Cerebellum (tissue), 4 donors: ENCODE measurements at places on chromosomes 7 and 10. TPM values are rescaled to one million over a fixed set of nuclear protein-coding genes. Genes with fewer than 3 reads are reported as not detected.

DNA sequence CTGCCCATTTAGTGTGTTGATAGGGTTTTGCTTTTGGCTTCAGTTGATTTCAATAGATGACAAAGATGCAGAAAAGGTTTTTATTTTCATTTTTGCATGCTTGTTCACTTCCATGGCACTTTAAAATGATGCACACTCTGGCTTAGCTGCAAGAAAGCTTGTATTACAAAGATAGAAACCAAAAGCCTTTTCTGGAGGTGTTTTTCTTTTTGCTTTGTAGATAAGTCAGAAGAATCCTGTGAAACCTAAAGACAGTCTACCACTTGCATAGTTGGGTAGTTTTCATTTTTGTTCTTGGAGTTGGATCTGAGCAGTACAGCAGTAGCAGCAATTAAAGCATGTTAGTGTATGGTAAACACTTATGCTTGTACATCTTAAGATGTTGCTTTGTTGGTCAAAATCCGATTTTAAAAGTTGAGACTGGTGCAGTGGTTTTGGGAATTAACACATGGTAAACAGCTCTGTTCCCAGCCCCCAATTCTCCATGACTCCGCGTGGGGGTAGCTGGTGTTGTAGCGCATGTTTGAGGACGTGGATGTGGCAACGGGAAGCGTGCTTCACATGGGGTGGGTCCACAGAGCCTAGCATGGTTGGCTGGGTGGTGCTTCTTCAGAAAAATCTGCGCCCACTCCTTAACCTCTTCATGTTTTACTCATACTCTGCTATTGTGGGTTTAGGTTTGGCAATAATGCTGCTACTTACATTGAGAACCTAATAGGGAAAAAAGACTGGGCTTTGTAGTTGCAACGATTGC is 19.8 kb downstream of the CCNY start:
- DNase-seq: no peak

- DNase-seq: no peak
Observed at GRCh38 chr10:24701447-24701846, 22.2 kb downstream of the ARHGAP21 start.

DNA sequence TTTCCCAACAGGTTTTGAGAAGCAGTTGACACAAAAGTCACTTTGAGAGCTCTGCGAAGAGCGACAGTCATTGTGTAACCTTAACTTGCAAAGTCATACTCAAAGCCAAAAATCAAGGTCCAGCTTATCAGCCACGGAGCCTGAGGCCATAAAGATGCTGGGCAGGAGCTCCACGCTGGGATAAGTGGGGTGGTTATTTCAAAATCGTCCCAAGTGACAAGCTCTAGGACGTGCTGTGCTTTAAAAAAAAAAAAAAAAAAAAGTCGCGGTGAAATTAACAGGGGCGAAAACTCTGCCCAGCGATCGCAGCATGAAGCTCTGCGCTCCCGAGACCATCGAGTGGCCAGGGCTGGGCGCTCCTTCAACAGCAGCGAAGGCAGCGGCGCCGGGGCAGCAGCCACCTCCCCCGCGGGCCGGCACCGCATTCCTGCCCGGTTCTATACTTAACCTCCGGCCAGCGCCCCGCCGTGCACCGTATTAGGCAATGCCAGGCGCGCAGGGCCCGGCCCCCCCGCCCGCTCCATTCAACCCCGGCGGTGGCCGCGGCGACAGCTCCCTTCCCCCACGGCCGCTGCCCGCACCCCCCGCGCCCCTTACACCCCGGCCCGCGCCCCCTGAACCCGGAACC is 657 bp downstream of the HACD1 start:
- peak; percentile 67 for DNase-seq

DNA sequence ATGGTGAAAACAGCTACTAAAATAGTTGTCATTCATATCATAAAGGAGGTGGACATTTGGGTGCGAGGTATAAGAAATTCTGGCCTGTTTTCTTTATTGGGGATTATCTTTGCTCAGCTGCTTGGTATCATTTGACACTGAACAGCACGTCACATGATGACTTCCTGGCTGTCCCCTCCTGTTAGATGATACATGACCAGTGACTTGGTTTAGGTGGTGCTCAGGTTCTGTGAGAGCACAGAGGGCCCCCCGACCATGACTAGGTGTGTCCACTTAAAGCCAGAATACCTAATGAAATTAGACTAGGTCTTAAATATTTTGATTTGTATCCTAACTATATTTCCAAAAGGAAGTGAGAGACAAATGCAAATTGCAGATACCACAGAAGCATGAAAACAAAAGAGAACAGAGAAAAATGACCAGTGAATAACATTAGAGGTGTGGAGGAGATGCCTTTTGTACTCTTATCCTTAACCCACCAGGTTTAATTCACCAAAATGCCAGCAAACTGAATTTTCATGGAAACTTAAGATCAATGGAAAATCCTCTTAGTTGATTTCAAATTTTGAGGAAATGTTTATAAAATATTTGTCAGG is 50.6 kb upstream of the GJD4 start:
- no peak for DNase-seq

DNA sequence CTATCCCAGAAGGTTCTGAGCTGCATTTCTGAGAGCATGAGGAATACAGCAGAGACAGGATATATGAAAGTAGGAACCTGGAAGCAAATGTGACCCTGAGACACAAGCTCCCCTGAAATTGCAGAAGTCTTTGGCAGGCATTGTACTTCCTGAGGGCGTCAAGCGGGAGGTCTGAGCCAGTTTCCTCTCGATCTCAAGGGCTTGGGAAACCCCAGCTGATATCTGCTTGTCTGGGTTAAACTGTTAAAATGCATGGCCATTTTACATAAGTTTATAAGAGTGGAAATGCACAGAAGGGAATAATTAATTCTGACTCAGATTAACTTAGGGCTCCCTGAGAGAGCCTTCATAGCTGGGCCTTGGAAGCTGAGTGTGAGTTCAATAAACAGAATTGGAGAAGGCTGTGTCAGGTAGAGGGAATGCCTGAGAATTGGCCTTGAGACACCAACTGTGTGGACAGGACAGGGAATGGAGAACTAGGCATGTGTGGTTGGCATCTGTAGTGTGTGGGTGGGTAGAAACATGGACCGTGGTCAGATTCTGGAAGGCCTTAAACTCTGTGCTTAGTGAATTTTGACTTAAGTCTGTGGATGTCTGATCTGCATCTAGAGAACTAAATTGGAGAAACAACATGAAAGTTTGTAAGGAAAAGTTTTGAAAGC is 53.3 kb downstream of the WIPF3 start:
- DNase-seq: no peak

DNA sequence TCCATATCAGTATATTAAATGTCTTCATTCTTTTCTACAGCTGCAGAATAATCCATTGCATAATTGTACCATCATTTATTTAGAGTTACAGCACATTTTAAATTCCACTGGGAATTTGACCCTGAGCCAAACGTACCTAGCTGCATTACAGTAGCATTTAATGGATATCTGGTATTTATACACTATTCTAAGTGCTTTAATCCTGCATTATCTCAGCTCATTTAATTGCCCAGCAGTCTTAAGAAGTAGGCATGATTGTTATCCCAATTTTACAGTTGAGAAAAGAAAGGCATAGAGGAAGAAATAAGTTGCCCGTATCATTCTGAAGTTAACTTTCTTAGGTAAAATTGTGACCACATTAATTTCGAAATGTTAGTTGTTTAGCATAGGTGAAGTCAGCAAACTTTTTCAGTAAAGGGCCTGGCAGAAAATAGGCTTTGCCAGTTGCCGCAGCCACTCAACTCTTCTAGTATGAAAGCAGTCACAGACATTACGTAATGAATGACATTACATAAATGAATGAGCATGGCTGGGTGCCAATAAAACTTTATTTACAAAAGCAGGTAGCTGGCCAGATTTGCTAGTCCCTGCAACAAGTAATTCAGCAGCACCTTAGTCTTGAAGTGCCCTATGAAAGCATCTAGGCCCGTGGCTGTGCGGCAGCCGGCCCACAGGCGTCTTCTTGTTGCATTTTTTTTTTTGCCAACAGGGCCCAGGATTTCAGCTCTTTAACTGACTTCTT is 30.0 kb downstream of the GUSB start:
- DNase-seq: no peak

DNA sequence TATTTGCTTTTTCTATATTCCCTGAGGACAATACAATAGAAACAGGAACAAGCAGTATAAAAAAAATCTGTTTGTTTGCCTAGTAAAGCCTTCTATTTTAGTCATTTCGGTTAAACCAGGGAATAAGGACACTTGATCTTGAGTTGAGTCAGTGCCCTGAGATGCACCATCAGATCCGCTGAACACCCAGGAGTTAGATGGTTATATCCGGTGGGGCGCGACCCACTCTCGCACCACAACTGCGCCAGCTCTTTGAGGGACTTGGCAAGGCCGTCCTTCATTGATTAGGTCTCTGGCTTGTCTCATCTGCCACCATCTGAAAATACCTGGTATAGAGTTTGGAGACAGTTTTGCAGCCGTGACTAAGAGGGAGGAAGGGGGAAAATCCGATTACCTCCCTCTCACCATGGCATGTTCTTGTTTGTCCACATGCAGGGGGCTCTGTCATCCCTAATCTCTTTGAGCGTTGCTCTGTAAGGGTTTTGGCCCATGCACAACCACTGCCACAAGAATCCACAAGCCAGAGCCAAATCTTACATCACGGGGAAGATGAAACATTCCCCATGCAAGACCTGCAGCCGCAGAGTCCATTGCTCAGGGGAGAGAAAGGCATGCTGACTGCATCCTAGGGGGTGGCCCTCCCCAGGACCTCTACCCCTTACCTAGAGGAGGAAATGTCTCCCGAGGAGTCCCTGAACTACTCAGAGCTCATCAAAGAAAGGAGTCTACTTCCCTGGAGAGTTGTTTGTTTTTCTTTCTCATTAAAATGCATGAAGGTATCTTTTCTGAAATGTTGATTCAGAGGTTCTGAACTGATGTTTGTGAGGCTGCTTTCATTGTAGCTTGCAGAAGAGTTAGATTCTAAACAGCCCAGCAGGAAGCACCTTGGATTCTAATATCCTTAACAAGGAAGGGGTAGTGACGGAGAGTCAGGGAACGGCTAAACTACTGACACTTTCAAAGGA is 101.6 kb upstream of the FAM171A1 start:
- DNase-seq: no peak

- no peak for DNase-seq
Observed at GRCh38 chr7:54978364-54979116, 40.3 kb upstream of the EGFR start.

GRCh38 chr7:4606797-4607196 is 75.3 kb upstream of the FOXK1 start:
- DNase-seq: no peak

GRCh38 chr10:25017154-25017590 is 760 bp downstream of the THNSL1 start:
- peak; percentile 24 for DNase-seq

DNA sequence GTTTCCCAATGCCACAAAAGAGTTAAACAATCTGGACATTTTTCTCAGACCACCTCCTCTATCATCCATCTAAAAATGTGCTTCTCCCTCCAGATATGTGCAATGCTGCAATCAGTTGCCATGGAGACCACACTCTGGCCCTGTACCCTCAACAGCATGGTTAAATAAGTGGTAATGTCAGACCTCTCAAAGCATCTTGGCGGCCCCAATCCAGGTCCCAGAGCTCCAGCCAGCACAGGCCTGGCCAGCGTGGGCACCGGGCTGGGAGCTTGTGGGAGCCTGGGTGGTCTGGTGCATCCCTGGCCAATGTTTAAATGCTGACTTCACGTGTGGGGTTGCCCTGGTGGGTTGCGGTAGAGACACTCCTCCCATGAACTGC is 362.9 kb upstream of the ZNF32 start:
- DNase-seq: no peak

DNA sequence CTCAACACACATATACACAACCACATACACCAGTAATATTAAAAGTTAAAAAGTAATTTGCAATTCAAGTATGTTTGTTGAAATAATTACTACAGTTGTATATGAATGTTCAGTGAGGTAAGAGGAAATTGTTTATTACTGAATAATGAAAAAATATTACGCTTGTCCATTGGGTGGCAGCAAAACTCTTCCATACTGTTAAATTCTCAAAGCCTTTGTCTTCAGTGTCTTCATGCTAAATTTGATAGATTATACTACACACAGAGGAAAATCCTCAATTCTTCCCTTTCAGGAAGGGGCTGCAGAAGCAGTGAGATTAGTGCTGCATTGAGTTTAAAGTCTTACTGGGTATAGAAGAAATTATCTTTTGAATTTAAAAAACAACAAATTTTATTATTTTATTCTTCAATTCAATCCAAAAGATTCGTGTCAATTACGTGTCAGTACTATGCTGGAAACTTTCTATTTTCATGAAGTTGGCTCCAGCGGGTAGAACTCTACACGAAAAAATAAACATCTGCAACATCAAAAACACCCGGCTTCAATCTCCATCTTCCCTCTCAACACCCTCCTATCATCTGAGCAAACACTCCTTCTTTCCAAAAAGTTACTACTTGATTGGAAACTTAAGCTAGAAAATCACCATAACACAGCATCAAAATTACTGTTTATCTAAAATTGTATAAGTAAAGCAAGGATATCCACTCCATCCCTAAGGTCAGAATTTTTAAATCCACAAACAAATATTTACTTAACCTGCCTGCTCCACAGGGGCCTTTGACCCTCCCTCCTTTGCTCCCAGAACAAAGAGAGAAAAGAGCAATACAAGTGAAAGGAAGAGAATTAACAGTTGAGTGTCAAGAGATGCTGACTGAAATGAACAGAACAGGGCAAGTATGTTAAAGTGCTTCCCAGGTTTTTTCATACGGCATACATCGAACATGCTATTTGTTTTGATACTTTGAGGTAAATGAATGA is 37.0 kb upstream of the TES start:
- DNase-seq: peak; percentile 10

GRCh38 chr7:144834641-144835144 is 1.2 kb downstream of the TPK1 start:
- DNase-seq: no peak

GRCh38 chr10:100157156-100157555 is 28.7 kb downstream of the ERLIN1 start:
- no peak for DNase-seq

- DNase-seq: no peak
Observed at GRCh38 chr10:71028066-71028465, 139.7 kb upstream of the PCBD1 start.

- peak; percentile 77 for DNase-seq
Observed at GRCh38 chr10:70940834-70941568, 52.6 kb upstream of the PCBD1 start.

DNA sequence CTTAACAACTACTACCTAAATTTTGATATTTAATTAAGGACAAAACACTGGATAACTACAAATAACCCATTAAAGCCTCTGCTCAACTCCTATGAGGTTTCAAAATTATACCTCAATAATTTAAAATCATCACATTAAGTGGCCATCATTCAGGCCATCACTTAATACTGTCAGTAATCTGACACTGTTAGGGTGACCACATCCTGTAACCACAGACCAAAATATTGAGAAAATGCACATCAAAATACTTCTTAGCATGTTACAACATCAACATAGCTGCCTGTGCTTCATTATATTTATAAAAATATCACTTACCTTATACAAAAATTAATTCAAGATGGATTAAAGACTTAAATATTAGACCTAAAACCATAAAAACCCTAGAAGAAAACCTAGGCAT is 23.3 kb downstream of the SEM1 start:
- no peak for DNase-seq

GRCh38 chr7:67875558-67875957 is 878.9 kb downstream of the TYW1 start:
- no peak for DNase-seq

NME8 gene
- not detected for total RNA-seq

PCLO gene
- 66.6 TPM for total RNA-seq

GSAP gene
- total RNA-seq: 14.2 TPM

VDAC2 gene
- 88.6 TPM for total RNA-seq

NSUN6 gene
- 34.5 TPM for total RNA-seq
